ACHN (cell line): ENCODE measurements at places on chromosomes 16 and 17.
A peak's percentile ranks its signal among the peaks of the same experiment; 100 is the strongest.

GRCh38 chr16:74107795-74108610 is 188.6 kb upstream of the PSMD7 start:
- peak; percentile 71 for DNase-seq

- DNase-seq = peak; percentile 81
Measured at GRCh38 chr17:66494023-66494803, 191.8 kb downstream of the PRKCA start.

DNA sequence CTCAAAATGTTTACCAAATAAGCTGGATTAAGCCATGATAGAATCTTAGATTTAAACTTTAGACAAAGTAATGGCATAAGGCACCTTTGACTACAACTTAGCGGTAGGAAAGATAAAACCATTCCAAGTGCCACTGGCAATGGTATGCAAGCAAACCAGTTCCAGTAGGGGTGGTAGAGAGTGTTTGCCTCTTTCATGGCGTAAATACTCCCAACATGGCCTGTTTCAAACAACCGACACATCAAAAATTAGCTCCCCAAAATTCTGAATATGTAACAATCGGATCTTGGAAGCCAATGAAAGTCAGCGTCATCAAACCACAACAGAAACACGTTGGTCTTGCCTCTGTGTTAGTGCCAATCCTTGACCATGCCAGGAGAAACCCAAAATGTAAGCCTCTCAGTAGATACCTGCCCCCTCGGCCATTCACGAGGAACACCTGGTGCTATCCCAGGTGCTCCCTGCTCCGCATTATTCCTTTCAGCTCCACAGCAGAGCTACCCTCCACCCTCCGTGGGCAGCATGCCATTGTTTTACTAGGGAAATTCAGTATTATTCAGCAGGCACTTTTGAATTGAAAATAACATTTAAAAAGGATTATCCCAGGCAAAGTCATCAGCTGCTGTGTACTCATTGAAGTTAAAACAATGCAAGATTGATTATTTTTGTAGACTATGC is 307.8 kb upstream of the CDH11 start:
- no peak for DNase-seq

DNA sequence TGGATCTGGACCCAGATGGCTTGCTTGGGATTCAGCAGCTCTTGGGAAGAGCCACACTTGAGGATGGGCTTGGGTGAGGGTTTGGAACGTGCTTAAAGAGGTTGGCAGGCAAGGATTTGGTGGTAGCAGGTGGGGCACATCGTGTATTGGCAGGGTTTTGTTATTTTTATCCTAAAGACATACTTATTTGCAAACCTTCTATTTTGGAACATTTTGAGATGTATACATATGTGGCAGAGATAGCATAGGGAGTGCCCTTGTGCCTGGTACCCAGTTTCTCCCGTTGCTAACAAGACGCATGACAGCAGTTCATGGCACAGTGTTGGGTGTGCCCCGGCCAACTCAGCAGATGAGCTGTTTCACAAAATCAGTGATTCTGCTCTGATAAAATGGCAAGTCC is 9.1 kb downstream of the BANP start:
- DNase-seq = no peak

GRCh38 chr17:41651625-41652460 is 27.5 kb upstream of the KRT17 start:
- DNase-seq = no peak

GRCh38 chr17:57972151-57972550 is 15.9 kb downstream of the VEZF1 start:
- DNase-seq = no peak

DNA sequence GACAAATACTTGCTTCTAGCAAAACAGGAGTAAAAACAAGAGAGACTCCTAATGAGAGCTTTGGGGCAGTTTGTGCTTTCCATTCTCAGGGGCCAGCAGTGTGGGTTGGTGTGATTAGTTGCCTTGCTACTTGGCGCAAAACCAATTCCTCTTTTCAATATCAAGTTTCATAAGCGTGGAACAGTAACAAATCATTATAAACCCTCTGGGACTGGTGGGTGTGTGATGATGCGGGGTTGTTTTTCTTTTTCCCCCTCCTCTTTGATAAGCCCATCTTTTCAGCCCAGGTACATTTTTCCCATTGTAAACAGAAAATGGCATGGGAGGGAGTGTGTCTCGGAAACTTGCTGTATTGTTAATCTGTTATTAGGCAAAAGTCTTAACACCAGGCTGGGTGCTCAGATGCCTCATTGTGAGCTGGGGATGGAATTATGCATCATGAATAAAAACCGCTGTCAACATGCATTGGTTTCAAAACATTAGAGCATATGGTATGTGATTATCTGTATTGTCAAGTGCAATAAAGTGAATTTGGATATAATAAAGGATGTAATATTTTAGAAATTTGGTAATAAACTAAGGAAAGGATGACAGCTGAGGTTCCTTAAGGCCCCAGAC is 166.4 kb downstream of the CCDC182 start:
- DNase-seq = no peak

- DNase-seq = peak; percentile 61
Measured at GRCh38 chr17:74957935-74958740, 14.4 kb downstream of the HID1 start.

GRCh38 chr17:48973806-48974205 is 5.4 kb upstream of the GIP start:
- no peak for DNase-seq

GRCh38 chr17:82015311-82015971 is 7.2 kb downstream of the CENPX start:
- no peak for DNase-seq

DNA sequence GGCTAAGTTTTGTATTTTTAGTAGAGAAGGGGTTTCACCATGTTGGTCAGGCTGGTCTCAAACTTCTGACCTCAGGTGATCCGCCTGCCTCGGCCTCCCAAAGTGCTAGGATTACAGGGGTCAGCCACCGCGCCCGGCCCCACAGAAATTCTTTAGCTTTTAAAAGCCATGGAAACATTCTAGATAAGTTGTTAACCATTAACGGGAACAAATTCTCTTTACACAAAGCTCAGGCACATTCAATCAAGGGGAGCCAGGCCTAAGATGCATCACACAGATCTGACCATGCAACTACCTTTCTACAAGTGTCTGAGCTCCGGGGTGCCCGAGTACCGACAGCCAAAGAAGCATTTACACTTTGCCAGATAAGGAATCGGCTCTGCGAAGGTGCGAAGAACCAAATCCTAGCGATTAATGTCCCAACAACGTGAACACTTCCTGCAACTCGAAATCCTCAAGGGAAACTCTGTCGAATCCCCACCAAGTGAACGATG is 1.0 kb downstream of the EMC8 start:
- DNase-seq = peak; percentile 44

DNA sequence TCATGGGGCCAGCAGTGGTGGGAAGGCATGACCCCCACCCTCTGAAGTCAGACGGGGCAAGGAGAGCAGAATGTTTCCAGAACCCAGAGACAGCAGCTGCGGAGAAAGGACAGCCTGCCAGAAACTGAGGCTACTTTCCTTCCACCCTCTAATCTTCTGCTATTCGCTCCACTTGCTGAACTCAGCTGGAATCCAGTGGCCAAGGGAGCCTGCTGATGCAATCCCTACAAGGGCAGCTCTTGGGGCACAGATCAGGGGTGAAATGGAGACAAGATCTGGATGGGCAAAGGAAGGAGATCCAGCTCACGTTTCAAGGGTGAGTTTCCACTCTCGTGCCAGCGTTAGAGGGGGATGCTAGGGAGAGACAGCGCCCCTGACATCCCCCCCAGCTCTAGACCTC is 479.1 kb downstream of the SLC39A11 start:
- DNase-seq = peak; percentile 63

- DNase-seq = no peak
Measured at GRCh38 chr16:22424161-22424937, 49.9 kb upstream of the CDR2 start.

- DNase-seq = no peak
Measured at GRCh38 chr17:57708410-57708809, 36.7 kb downstream of the CCDC182 start.

GRCh38 chr17:78168903-78169793 is 767 bp downstream of the SYNGR2 start:
- DNase-seq = peak; percentile 81
